Activated T-cell treated with anti-CD3 and anti-CD28 coated beads for 1 hour (primary cell): ENCODE measurements at places on chromosomes 4 and X.

DNA sequence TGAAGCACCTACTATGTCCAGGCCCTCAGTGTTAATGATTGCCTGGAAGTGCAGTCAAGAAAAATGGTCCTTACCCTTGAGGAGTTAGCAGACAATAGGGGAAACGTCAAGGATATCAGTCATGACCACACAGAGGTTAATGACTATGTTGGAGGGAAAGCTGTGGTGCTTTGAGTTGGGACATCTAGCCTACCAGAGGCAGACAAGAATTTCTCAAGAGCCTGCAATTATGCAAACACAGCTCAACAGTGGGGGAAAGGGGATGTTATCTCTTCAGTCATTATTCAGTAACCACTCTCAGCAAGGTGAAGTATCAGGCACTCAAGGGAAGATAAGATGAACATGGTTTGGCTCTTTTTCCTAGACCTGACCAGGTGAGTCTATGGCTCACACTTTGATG is 7.0 kb upstream of the FGFBP1 start:
- DNase-seq = no peak

DNA sequence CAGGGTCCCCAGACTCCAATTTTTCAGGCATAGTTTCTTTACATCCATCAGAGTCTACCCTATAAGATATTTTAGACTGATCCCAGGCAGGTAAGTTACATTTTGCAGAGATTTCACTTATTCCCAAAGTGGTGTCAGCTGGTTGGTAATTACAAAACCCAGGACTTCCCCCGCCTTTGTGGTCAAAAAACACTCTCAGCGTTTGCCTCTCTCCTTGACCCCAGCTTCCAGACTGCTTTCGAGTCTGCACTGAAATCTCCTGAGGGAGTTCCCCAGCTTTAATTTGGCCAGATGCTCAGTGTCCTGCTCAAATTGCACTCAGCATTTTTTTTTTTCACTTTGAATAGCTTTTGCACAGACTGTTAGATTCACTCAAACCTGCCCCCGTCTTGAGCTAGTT is 11.2 kb upstream of the AMOT start:
- no peak for DNase-seq

GRCh38 chr4:48329976-48330375 is 11.4 kb upstream of the SLAIN2 start:
- no peak for DNase-seq

DNA sequence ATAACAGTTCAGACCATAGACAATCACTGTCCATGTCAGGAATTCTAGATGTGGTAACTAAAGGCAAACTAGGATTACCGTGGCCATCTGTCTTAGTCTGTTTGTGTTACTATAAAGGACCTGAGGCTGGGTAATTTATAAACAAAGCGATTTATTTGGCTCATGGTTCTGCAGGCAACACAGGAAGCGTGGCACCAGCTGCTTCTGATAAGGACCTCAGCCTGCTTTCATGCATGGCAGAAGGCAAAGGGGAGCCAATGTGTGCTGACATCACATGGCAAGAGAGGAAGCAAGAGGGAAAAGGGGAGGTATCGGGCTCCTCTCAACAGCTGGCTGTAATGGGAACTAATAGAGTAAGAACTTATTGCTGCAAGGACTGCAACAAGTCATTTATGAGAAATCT is 376.7 kb downstream of the GPM6A start:
- no peak for DNase-seq

GRCh38 chrX:2550328-2551020 is 49.7 kb upstream of the DHRSX start:
- no peak for DNase-seq

GRCh38 chr4:181475781-181476507 is 767.3 kb upstream of the TENM3 start:
- no peak for DNase-seq

- DNase-seq = no peak
Observed at GRCh38 chr4:84495794-84496261, 3.3 kb downstream of the NKX6-1 start.

DNA sequence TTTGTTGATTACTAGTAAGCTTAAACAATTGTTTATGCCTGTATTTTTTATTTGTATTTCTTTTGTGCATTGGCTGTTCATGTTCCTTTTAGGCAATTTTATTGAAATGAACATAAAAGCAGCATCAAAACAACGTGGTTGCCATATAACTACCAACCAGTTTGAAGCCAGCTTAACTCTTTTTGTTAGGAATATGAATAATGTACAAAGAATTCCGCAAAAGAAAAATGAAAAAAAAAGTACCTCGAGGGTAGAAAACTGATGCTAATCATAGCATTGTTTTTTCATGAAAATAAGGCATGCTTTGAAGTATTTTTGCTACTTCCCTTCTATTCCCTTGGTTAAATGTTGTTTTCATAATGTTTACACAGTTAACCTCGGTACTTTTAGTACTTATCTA is 1024.0 kb upstream of the SLIT2 start:
- no peak for DNase-seq
